Activated CD4-positive, alpha-beta memory T cell treated with anti-CD3 and anti-CD28 coated beads for 36 hours (primary cell): ENCODE measurements at places on chromosomes 2 and 18.

GRCh38 chr2:207616185-207616584 lies 9.0 kb downstream of the METTL21A start:
- no peak for DNase-seq

GRCh38 chr2:125167152-125167551 lies 1142.1 kb downstream of the CNTNAP5 start:
- no peak for DNase-seq

DNA sequence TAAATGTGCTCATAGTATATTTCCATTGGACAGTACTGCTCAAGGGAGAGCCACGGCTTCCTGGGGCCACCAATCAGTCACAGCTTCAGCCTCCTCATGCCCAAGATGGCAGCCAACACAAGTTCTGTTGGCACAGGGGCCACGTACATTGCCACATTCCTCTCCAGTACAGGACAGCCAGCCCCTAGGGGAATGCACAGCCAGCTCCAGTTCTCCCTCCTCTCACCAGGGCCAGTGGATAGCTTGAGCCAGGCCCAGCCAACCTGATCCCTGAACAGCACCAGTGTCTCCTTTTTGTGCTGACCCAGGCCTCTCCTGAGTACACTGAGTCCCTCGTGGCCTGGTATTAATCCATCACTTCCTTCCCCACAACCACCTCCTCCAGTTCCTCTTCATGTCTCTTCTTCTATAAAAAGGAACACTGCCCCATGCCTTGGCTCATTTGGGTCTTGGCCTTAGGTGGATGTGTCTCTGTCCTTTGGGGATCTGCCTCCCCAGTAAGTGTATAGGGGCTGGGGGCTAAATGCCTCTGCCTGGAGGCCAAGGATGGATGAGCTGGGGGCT lies 168.7 kb downstream of the TNS1 start:
- no peak for DNase-seq

DNA sequence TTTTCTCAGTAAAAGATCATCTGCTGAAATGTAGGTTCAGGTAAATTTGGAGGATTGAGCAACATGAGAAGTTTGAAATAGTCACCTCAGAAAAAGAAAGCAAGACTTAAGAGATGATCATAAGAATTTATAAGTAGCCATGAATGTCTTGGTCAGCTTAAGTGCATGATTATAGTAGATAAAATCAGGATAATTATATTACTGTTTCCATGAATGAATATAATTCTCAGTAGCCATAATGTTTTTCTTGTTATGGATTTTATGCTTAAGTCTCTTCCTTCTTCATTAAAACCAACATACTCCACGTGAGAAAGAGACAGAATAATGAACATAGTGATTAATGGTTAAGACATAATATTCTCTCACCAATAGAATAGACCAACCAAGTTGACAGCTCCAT lies 223.7 kb downstream of the EXOC6B start:
- no peak for DNase-seq

DNA sequence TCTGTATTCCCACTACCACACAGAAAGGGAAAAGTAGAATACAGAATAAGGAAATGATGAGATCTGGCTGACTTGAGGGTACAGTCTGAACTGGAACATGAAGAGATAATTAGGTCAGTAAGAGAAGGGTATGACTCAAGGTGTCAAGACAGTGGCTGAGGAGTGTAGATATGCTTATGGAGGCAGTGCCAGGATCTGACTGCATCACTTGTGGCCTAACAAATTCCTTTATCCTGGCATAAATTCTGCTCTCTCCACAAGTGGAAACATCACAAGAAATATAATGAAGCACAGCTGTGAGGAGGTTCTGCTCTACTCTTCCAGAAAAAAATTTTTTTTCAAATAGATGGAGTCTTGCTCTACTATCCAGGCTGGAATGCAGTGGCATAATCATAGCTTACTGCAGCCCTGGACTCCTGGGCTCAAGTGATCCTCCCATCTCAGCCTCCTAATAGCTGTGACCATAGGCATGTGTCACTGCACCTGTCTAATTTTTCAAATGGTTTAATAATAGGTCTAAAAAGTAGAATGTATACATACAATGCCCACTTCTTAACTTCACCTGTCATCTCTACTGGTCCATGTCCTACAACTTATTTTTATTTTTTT lies 85.3 kb downstream of the C2orf74 start:
- DNase-seq = no peak

GRCh38 chr18:24204904-24205303 lies 66.0 kb downstream of the CABYR start:
- DNase-seq = no peak

DNA sequence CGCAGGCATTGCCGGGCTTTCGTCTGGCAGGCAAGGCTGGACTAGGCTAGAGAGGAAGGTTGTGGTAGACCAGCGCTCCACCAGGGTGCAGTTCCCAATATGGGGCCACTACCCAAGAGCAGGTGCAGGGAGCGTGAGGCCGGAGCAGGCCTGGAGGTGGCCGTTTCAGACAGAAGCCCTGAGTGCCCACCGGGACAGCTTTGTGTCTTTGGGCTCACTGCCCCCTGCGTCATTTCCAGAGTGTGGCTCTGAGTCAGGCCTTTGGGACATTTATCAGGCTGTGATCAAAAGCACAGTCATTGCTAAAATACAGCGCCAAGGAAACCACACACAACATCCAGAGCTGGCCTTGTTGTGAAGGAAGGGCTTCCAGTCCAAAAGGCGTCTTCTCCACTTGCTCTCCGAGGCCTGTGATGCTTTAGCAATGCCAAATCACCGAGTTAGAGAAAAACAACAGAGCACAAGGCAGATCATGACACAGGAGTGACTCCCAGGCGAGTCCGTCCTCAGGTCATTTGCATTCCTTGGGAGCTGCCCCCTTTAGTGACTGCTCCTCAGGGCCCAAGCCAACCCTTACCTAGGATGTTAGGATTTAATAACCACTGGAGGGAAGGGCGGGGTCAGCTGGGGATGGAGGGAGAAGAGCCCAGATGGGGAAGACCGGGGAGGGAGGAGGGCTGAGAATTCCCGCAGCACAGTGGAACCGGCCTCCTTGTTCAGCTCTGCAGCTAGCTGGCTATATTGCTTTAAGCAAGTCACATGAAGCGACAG lies 42.3 kb downstream of the RFX8 start:
- DNase-seq = peak; percentile 17

GRCh38 chr2:159267921-159268320 lies 18.6 kb downstream of the WDSUB1 start:
- no peak for DNase-seq

GRCh38 chr2:203772456-203773165 lies 66.2 kb downstream of the CD28 start:
- no peak for DNase-seq

DNA sequence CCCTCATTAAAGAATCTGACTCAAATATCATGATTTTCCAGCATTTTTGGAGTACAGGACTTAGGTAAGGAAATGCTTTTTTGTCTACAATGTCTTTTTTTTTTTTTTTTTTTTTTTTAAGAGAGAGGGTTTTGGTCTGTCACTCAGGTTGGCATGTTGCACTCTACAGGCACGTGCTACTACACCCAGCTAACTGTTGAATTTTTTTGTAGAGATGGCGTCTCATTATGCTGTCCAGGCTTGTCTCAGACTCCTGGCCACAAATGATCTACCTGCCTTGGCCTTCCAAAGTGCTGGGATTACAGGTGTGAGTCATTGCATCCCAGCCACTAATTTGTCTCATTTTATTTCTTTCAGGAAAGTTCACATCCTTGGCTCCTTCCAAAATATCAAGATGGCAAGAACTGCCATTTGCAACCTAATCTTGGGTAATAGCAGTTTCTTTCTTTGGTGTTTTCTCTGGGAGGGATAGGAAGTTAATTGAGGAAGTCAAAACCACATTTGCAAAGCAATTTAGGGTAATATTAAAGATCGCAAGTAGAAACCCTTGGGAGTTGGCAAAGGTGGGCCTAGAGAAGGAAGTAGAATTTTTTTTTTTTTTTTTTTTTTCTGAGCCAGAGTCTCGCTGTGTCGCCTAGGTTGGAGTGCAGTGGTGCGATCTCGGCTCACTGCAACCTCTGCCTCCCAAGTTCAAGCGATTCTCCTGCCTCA lies 15.5 kb downstream of the PNO1 start:
- DNase-seq = no peak

- DNase-seq = peak; percentile 65
These were observed 13.2 kb downstream of the CNNM4 start for GRCh38 chr2:96773922-96774321.

DNA sequence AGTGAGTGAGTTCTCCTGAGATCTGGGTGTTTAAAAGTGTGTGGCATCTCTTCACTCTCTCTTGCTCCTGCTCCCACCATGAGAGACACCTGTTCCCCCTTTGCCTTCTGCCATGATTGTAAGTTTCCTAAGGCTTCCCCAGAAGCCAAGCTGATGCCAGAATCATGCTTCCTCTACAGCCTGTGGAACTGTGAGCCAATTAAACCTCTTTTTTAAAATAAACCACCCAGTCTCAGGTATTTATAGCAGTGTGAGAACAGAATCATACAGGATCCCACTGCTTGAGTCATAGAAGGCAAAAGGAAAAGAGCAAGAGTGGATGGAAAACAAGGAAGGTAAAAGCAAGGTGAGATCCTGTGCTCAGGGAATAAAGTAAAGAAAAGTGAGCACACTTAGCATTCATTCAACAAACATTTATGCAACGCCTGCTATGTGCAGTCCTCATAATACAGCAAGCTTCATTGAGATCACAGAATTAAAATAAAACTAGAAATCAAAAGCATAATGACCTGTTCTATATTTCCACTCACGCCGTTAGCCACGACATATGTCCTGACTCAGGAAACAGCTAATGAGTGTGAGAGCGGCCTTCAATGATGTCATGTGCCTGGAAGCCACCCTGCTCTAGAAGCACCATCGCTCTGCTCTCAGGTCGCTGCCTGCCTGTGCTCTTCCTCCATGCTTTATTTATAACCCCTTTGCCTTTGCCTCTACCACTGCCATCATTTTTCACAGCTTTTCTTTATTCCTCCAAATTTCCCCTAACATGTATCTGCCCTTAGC lies 11.3 kb upstream of the COPS8 start:
- no peak for DNase-seq

DNA sequence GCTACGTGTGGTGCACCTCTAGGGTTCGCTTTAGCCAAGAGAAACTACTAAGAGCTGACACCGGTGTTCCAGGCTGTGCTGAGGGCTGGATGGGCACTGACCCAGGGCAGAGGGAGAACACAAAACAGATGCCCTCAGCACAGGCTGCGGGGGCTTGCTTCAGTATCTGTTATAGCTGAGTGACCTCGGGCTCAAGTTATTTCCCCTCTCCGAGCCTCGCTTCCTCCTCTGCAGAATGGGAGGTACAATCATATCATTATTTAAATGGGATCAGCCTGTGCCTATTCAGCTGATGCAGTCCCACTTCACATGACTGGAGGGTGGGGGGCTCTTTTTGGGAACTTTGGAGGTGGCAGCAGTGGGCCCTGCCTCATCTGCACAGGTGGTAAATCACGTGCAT lies 156.1 kb upstream of the APCDD1 start:
- no peak for DNase-seq

DNA sequence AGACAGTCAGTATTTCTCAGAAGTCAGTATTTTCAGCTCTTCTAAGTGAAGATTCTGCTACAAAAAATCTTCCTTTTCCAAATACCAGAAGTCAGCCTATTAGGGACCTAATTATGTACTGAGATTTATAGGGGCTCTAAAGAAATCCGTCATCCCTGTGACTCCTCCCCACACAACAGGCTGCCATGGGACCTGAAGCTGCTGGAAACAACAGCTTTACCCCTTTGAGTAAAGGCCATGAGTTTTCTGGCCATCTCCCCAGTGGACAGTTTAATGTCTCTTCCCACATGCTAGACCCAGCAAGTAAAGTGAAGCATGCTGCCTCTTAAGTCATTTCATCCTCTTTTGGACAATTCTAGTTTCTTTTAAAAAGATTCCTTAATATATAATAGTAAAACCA lies 255.7 kb upstream of the ACVR2A start:
- DNase-seq = no peak

GRCh38 chr18:52465391-52465790 lies 125.4 kb downstream of the DCC start:
- DNase-seq = no peak

DNA sequence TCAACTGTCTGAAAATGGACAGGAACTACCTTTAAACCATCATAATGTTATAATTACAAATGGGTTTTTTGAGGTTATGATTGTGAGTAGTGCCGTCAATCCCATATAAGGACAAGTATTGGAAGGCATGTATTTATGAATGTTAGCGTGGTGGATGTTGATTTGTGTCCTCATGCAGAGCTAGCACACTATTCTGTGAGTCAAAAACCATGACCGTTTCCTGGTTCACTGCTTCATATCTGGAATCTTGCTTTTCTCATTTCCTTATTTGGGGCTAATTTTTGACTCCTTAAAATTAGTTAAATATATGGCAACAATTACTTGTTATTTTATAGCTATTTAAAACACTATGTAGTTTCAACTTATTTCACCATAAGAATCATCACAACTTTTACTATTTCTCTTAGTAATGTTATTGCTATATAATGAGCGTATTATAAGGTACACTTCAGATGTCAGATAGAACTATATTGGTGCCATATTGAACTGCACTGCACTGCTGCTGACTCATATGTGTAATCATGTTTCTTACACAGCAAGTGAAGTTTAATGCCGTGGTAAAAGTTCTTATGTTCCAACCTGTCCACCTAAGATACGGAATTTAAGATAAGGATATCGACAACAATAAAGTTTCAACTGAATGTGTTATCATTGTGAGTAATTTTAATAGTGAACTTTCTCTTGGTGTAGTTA lies 192.8 kb downstream of the PTGR3 start:
- no peak for DNase-seq

DNA sequence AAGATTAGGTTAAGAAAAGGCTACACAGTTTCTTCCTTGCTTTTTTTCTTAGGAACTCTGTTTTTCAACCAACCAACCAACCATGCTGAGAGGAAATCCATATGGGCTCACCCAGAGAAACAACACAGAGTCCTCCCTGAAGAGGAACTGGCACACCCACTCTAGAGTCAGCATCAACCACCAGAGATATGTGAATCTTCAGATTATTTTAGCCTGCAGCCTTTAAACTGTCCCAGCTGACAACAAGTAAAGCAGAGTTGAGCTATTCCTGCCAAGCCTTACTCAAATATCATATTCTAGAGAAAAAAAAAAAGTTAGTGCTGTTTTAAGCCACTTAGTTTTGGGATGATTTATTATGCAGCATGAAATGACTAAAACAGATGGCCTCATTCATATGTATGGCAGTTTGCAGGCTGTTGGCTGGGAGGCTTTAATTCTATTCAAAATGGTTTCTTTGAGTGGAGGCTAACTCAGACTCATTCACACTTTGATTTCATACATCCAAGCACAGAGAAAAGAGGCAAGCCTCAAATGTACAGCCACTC lies 1637.7 kb upstream of the LRRTM1 start:
- DNase-seq = no peak

DNA sequence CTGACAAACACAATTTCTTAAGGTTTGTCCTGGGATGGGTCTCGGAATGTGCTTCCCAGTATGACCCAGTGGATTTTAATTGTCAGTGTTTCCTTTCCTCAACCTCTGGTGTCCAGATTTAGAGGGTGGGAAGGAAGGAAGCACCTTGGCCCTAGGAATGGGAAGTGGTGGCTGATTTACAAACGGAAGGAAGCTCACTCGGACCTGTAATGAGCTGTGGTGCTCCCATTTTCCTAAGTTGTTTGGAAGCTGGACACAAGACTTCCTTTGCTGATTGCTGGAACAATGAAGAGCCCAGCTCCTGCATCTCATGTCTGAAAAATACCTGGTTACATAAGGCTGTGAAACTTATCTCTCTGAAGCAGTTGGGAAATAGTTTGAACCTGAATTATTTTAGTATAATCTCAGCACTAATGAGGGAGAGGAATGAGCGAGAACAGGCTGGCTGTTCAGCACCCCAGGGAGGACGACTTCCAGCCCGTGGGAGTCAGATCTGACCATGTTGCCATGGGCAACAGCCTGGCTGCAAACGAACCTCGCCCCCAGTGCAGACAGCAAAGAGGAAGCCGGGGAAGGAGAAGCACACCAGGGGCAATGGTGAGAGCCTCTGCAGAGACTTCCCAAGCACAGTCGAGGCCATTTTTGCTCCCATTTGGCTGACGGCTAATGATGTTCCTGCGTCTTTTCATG lies 74.4 kb upstream of the ASB18 start:
- DNase-seq = no peak
